ENCODE measurements at places on chromosomes 7 and 10.

DNA sequence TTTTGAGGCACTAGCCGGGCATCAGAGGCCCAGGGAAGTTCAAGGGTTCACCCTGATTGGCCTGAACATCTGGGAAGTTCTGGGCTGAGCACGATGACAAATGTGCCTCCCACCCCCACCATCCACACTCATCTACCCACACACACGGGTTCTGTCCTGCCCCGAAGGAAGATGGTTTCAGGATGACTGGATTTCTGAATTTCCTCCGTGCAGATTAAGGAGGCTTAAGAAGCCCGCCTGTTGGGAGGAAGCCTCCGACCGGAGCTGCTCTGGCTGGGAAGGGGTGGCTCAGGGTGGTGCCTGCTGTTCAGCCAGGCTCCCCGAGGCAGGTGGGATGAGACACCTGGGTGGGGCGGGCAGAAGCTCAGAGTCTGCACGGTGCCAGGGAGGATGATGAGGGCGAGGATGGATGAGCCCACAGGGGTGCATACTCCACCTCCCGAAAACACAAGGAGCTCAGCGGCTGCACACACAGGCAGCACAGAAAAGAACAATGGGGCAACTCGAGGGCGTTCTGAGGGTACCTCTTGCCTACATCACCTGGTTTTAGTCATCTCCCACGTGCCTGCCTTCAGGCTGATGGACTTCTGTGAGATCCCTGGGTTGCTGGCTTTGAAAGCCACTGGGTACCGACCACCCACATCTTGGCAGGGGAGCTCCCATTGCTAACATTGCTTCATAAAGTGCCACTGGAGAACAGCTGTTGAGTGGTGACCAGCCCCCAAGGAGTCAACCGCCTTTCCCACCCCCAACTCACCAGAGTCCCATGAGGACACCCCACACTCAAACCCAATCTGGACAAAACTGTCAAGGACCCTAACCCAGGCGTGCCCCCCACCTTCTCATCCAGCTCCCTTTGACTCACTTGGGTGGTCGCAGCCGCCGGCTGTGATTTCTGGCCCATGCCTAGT lies 41.2 kb downstream of the CALML3 start:
- DNase-seq, result no peak

- no peak for DNase-seq
Observed at GRCh38 chr7:84855758-84856157, 331.1 kb downstream of the SEMA3D start.

DNA sequence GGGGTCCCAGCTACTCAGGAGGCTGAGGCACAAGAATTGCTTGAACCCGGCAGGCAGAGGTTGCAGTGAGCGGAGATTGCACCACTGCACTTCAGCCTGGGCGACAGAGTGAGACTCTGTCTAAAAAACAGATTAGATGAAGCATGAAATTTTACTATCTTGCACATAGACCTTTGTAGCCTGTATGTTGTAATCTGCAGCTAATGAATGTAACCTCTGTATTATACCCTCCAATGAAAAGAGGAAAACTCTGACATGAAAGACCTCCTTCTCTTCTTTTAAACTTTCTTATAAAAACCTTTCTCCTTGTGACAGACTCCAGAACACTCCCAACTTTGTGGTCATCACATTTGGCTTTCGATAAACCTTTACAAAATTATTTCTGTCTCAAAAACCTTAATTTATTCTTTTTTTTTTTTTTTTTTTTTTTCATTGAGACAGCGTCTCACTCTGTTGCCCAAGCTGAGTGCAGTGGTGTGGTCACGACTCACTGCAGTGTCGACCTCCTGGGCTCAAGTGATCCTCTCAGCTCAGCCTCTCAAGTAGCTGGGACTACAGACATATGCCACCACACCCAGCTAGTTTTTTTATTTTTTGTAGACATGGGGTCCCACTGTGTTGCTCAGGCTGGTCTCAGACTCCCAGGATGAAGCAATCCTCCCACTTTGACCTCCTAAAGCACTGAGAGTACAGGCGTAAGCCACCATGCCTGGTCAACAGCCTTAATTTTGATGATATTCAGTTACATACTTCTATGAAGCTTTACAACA lies 97.4 kb downstream of the SVOPL start:
- no peak for DNase-seq

DNA sequence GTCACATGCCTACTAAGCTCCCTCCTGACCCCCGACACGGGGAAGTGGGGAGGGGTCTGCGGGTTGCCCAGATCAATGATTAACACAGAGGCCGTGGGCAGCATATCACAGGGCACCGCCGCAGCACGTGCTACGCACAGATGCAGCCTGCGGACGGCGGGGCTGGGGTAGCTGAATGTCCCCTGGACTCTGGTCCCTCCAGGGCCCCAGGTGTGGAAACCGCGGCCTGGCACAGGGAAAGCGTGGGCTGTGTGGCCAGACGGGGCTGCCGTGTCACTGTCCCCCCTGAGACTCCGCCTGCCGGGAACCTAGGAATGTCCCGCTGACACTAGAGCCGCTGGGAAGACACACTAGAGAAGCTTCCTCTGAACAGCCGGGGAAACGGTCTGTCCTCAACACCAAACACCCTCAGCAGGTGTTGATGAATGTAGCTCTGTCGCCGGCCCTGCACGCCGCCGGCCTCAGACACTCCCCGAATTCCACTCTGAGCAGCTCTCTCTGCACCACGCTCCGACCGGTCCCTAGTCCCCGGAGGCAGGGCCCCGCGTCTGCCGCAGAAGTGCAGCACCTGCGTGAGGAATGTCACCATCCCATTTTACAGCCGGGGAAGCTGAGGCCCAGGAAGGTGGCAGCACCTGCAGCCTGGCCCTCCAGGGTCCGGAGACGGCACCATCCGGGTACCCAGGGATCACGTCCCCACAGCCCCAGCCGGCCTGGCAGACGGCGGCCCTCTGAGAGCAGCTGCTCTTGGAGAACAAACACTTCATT lies 33.4 kb upstream of the PDGFA start:
- no peak for DNase-seq

DNA sequence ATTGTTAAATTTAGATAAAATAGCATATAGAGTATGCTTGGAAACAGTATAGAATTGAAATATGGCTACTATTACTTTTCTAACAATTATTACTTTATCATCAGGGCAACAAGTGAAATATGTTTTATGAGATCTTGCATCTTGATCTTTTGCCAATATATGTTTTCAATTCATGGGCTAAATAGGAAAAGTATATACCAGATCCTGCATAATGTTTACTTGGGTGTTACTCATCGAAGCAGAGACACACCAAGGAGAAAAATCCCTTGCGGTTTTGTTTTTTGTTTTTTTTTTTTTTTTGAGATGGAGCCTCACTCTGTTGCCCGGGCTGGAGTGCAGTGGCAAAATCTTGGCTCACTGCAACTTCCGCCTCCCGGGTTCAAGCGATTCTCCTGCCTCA lies 541.4 kb downstream of the SUGCT start:
- no peak for DNase-seq

GRCh38 chr10:97631098-97631497 lies 2.2 kb downstream of the MORN4 start:
- no peak for DNase-seq

GRCh38 chr7:47715631-47716068 lies 133.7 kb upstream of the TNS3 start:
- DNase-seq, result no peak

DNA sequence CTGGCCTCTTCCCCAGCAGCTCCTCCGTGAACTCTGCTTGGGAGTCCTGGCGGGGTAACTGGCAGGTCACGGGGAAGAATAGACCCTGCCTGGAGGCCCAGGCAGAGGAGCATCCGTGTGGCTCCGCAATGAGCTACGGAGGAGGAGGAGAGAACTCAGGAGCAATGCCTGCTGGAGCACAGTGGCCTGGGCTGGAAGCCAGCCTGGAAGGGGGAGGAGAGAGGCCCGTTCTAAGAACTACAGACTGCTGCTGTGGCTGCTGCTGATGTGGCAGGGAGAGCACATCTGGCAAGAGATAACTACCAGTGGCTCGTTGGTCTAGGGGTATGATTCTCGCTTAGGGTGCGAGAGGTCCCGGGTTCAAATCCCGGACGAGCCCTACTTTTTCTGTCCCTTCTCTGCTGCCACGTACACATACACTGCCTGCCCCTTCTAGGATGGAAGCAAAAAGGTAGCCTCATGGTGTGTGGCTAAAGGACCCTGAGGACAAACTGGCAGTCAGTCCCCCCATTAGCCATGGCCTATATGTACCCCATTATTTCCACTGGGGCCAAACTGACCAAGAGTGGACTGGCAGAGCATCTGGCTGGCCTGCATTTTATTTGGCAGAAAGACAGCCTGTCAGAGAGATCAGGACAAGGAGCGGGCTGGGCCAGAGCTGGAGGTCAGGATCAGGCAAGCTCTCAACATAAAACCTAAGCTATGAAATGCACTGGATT lies 7.7 kb upstream of the OPN1SW start:
- DNase-seq, result peak; percentile 8

DNA sequence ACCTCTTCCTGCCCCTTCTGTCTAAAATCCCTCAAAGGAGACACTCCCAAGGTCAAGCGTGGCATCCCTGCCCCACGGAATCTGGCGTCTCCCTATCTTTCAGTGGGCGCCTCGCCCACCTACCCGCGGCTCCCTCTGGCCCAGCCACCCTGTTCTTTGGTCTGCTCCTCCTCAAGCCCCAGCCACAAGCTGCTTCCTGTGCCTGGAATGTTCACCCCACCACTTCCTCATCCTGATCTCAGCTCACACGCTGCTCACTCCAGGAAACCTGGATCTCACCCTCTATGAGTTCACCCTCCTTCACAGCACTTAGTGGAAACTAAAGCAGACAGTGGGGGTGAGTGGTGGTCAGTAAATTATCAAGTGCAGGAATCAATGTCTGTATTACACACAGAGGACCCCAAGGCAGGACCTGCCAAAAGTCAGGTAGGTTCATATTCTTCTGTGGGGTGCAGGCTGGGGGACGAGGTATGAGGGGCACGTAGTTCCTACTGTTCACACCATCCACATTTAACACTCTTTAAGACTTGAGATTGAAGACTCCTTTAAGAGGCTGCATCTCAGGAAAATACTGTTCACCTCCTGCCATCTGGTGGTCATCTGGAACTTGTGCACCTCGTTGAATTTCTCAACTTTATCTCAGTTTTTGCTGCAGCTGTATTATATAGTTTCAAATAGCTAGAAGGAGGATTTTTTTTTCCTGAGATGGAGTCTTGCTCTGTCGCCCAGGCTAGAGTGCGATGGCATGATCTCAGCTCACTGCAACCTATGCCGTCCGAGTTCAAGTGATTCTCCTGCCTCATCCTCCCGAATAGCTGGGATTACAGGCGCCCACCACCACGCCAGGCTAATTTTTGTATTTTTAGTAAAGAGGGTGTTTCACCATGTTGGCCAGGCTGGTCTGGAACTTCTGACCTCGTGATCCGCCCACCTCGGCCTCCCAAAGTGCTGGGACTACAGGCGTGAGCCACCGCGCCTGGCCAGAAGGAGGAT lies 166.6 kb downstream of the ARHGAP21 start:
- DNase-seq, result peak; percentile 66

GRCh38 chr7:100132126-100132525 lies 5.4 kb downstream of the MBLAC1 start:
- DNase-seq, result no peak

DNA sequence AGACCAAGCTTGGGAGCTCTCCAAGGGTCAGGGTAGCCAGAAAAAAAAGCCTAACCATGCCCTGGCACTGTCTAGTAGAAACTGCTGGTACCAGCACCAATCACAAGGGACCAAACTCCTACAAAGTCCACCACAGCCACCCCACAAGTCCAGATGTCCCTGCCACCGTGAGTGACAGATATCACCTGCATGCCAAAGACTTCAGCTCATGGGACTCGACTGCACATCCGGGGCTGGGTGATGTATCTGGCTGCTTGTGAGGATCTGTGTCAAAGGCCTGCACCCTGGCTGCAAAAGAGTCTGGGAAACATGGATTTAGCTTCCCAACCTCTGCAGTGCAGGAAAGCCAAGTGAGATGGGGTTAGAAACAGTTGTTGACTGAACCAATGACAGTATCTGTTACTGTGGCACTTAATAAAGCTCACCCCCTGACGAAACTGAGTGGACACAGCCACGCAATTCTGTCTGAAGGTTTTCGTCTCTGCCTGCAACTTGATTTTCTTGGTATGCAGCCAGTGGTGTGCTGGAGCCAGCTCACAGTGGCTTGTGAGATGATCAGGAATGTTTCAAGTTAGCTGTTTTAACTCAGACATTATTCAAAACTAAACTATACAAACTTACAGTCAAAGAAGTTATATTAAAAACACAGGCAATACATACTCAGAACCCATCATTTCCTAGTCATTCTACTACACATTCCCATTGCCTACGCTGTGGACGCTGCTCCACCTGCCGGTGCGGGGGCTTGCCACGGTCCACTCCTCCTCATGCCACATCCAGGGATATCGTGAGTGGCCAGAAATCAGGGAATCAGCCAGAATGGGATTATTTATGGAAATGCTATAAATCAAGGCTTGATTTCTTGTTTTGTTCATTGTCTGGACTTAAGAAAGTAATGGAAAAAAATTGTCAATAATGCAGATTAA lies 9.2 kb downstream of the ZNF488 start:
- DNase-seq, result no peak

DNA sequence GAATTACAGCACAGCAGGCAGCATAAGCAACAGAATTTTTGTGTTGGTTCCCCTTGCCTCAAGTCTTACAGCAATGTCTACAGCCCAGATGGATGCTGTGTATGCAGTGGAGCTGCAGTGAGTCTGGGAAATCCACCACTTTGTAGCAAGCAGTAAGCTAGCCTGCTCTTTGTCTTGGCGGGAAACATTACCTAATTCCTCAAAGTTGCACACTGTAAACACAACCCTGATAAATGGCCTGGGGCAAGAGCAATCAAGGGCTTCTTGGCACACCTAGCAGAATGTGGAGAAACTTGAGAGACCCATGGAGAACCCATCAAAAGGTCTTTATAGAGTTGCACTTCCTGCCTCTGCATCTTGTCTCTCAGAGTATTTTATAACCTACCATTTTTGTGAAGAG lies 102.0 kb upstream of the FOXP2 start:
- no peak for DNase-seq

DNA sequence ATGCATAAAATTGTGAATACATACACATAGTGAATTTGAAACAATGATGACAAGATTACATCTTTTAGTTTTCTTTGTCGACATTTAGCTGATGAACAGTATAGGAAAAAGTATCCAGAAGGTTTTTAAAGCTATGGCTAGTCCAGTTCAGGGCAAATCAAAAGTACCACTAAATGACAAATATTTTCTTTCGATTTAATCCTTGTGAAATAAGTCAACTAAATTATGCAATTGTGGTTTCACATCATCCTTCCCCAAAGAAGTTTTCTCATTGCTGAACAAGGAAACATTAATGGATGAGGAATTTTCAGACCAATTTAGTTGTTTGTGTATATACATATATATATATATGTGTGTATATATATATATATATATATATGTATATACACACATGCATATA lies 774.0 kb downstream of the DNAJB9 start:
- no peak for DNase-seq

- no peak for DNase-seq
Observed at GRCh38 chr10:86287966-86288579, 78.5 kb downstream of the GRID1 start.
